ENCODE measurements at places on chromosomes 3 and 15.

DNA sequence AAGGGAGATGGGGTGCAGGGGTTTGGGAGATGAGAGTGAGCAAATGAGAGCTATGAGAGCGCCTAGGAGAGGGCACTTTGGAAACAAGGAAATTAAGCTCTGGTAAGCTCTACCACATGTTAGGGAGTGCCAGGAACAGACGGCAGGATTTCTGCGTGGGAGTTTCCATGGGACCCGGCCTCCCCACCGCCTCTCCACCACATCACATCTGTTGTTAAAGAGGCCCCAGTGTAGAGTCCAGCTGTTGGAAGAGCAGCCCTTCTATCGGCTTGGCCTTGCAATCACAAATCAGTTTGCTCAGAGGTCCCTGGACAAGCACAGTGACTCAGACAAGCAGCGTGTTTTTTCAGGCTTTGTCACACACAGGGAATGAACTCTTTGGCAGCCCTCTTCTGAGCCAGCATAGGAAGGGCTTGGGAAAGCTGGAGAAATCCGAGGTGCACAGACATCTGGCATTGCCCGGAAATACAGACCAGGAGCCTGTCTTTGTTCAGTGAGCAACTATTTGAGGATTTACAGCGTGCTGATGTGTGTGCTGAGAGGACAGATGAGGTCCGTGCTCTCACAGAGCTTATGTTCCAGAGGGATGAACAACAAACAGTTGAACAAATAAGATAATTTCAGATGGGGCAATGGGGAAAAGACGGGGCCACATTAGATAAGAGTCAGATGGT is 370.6 kb upstream of the PROK2 start:
- DNase-seq: no peak

DNA sequence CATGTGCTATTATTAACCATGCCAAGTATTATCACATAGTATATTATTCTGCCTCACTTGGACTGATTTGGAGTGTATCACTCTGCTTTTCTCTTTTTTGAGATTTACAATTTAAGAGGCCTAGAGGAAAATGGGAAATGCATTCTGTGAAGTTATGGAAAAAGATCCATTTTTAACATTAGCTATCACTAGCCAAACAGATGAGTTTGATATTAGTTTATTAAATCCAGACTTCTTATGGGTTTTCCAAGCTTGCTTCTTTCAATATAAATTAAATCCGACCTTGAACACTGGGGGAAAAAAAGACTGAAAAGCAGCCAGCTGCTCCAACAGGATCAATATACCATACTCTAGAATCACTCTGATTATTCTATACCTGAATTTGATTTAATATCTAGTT is 30.1 kb upstream of the PLOD2 start:
- no peak for DNase-seq

DNA sequence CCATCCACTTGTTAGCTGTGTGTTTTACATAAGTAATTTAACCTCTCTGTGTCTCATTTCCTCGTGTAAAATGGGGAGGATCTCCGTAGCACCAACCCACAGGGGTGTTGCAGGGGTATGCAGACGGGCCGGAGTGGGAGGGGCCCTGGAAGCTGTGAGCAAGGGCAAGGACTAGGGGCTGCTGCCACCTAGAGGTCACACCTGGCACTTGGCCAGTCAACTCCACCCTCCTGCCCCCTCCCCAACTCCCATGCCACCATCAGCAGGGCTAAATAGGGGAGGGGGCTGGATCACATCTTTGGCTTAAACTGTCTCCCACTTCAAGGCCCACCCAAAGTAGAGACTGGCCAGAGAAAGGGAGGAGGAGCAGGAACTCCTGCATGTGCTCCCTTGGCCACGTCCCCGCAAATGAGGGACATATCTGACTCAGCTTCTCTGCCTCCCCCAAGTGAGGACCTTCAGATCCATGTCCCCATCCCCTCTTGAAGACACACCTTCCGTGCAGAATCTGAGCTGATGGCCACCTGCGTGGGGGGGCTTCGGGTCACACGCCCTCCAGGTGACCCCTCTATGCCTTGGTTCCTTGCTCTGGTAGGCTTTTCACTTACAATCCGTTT is 2.6 kb downstream of the CCDC9B start:
- DNase-seq: peak; percentile 75

GRCh38 chr15:73330206-73331051 is 38.3 kb downstream of the HCN4 start:
- DNase-seq: no peak

- DNase-seq: no peak
Measured at GRCh38 chr3:64222501-64223111, 2.7 kb downstream of the PRICKLE2 start.

GRCh38 chr3:30493911-30494311 is 112.5 kb upstream of the TGFBR2 start:
- no peak for DNase-seq

DNA sequence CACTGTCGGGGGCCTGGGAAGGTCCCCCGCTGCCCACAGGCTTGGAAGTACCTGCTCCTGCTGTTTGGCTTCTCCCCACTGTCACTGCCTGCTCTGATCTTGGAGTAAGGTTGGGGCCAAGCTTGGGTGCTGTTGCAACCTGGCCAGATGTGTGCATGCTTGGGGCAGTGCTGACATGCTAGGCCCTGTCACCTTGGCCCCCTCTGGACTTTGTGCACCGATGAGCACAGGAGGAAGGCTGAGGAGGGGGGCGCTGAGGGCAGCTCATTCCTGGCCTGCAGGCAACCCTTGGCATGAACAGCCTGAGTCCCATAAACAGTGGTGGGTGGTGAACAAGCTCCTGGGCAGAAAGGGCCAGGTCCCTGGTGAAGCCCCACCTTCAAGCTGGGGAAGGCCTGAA is 4.0 kb upstream of the XCR1 start:
- DNase-seq: no peak

DNA sequence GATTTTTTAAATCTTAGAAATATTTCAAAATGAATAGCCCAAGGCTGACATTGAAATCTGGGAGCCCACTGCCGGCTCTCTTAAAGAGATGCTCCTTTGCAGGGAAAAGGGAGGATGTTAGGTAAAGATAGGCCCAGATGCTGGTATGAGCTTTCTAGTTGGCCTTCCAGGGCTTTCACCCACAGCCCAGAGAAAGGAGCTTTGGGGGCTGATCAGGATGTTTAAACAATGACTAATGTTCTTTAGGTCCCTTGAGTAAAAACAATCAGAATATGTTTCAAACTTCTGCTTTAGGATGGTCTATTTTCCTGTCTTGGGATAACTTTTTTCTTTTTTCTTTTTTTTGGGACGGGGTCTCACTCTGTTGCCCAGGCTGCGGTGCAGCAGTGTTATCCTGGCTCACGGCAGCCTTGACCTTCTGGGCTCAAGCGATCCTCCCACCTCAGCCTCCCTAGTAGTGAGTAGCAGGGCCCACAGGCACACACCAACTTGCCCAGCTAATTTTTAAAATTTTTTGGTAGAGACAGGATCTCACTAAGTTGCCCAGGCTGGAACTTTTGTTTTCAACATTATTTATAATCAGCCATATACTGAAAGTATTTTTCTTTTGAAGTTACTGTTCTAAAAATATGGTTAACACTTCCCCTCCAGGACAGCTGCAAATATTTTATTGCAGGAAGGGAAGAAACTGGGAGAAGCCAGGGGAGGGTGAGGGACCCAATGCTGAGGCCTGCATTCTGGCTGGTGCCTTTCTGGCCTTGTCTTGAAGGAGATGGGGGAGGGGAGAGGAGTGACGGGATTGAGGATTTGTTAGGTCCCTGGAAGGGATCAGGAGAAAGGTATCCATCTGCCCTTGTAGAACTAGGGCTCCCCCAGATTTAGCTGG is 70.1 kb downstream of the TRAK1 start:
- DNase-seq: no peak

GRCh38 chr15:27353856-27354255 is 382.9 kb downstream of the GABRG3 start:
- DNase-seq: no peak

- no peak for DNase-seq
Measured at GRCh38 chr15:77617476-77618230, 15.1 kb downstream of the LINGO1 start.

DNA sequence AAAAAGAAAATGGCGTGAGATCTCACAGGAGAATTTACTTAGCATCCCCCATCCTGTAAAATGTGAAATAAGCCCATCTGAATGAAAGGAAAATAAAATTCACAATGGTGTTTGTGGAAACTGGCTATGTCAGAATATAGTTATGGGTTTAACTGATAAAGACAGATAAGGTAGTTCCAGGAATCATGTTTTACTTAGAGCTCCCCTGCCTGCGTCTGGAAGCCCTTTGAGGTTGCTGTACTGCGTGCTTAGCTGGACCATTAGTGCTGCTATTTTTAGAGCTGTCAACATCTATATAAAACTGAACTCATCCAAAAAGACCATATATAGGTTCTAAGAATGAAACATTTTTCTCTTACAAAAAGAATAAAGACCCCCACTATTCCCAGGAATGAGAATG is 130.8 kb downstream of the LSAMP start:
- DNase-seq: no peak

DNA sequence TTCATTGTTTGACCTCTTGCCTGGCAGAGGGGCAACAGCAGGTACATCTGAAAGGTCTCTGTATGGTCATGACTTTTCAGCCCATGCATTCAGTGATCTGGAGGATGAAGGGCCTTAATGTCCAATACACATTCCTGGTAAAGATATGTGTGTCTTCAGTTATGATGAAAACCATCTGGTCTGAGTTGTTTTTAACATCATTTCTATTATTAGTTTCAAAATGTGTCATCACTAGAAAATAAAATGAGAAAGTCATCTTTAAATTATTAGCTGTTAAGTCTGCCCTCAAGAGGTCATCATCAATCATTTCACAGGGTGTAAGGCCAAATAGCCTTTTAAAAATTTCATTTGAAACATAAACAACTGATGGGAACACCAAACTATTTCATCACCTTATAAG is 92.1 kb upstream of the PLSCR4 start:
- no peak for DNase-seq

GRCh38 chr3:10234526-10235230 is 13.6 kb upstream of the TATDN2 start:
- no peak for DNase-seq

- DNase-seq: no peak
Measured at GRCh38 chr15:33915571-33916407, 52.5 kb upstream of the CHRM5 start.

- no peak for DNase-seq
Measured at GRCh38 chr15:79099692-79100091, 9.1 kb upstream of the RASGRF1 start.

- DNase-seq: no peak
Measured at GRCh38 chr3:195256639-195257453, 14.1 kb downstream of the XXYLT1 start.

- DNase-seq: no peak
Measured at GRCh38 chr15:63190769-63191649, 1.6 kb downstream of the RAB8B start.

DNA sequence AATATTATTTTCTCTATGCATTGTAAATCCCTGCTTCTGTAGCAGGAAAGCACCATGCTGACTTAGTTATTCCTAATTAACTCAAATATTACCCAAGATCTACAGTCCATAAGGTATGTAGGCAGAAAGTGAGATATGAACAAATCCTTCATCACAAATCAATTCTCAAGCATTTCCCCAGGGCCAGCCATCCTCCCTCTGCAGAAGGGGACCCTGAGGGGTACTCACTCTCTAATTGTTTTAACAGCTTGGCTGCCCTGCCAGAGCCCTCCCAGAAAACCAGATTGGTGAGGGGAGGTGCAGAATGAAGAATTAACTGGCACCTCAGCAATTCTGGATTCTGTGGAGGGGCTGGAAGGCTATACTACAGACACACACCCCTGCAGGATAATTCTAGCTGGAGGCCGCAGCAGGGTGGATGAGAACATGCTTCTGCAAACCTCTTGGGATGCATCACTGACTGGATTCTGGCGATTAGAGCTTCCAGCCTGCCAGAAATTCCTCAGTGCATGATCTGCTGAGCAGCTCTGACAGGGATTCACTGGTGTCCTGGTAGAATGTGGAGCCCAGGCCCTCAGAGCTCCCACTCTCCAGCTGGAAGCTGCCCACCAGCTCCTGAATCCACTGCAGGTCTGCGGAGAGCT is 88.6 kb upstream of the HERC1 start:
- no peak for DNase-seq

GRCh38 chr3:66047311-66048050 is 8.8 kb upstream of the MAGI1 start:
- no peak for DNase-seq

DNA sequence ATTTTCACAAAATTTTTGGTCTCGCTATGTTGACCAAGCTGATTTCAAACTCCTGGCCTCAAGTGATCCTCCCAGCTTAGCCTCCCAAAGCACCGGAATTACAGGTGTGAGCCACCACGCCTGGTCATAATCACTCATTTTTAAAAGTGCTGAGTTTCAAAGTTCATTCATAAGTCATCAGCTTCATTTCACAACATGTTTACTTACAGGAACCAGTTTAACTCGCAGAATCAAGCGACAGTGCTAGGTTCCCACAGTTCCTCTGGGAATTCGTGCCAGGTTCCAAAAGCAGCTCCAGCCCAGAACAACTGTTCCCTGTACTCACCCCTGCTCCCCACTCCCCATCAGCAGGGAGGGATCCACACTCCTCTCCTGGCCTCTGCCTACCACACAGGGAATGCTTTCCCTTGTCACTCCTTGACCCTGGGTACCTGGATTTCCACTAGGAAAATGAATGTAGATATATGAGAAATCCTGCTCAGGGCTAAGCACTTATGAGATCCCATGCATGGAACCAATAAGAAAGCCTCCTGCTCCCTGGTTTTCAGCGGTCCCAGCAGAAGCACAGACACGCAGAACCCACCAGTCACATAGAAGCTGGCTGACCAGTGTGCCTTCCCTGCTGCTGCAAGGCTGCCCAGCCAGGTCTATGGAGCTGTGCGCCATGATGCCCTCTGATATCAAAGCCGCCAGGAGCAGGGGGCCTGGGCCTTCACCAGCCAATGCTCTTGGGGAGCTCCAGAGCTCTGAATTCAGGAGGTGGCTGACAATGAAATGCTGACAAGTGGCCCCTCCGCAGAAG is 72.3 kb downstream of the ITGB5 start:
- DNase-seq: no peak

DNA sequence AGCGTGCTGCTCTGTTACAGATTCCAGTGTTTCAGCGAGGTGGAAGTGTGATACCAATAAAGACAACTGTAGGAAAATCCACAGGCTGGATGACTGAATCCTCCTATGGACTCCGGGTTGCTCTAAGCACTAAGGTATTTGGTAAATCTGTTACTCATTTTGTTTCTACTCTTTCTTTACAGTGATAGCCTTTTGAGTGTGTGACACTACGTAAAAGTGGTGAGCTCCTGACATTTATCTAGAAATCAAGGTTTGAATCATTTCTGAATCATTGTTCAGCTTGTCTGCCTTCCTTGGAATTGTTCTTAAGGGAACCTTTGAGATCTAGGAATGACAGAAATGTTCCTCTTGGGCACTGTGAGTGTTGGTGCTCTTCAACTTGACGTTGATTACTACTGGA is 11.2 kb upstream of the CAPN3 start:
- no peak for DNase-seq

DNA sequence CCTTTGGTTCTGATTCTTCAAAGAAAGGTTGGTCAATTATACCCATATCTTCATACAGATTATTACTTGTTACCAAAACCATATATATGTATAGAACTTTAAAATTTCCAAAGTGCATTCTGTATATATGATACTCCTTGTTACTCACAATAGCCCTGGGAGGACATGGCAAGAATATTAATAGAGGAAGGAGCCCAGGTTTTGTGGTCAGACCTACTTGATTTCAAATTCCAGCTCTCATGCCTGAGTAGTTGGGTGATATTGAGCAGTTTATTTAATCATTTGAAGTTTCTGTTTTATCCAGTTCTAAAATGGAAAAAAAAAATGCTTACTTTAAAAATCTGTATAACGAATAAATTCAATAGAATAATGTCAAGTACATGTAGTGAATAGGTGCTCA is 2.5 kb downstream of the IL1RAP start:
- DNase-seq: no peak

GRCh38 chr3:56829533-56829932 is 27.8 kb upstream of the ARHGEF3 start:
- DNase-seq: no peak
